ENCODE measurements at places on chromosomes 12 and 14. TPM values are rescaled to one million over a fixed set of nuclear protein-coding genes. Genes with fewer than 3 reads are reported as not detected.
A peak's percentile ranks its signal among the peaks of the same experiment; 100 is the strongest.

DNA sequence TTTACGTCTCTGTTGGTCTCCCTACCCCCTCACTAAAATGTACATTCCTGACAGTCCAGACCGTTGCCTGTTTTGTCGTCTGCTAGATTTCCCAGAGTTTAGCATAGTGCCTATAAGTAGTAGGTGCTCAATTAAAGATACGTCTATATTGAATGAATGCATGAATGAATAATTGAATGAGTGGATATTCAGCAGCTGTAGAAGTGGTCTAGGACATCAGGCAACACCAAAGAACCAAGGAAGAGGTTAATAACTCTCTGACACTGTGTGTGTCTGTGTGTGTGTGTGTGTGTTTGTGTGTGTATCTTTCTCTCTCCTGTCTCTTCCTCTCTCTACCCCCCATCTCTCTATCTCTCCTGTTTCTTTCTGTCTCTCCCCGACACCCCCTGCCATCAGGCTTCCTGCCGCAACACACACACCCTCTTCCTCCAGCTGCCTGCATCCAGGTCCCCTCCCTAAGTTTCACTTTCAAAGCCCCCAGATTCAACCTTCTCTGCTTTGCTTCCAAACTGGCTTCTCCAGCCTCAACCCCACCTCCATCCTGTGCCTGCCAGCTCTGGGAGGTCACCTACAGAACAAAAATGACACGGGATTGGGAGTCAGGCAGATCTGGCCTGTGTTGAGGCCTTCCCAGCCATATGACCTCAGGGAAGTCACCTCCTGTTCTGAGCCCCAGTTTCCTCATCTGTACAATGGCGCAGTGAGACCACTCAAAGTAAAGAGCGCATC, 119.9 kb upstream of the NCOR2 start:
- no peak for DNase-seq

DNA sequence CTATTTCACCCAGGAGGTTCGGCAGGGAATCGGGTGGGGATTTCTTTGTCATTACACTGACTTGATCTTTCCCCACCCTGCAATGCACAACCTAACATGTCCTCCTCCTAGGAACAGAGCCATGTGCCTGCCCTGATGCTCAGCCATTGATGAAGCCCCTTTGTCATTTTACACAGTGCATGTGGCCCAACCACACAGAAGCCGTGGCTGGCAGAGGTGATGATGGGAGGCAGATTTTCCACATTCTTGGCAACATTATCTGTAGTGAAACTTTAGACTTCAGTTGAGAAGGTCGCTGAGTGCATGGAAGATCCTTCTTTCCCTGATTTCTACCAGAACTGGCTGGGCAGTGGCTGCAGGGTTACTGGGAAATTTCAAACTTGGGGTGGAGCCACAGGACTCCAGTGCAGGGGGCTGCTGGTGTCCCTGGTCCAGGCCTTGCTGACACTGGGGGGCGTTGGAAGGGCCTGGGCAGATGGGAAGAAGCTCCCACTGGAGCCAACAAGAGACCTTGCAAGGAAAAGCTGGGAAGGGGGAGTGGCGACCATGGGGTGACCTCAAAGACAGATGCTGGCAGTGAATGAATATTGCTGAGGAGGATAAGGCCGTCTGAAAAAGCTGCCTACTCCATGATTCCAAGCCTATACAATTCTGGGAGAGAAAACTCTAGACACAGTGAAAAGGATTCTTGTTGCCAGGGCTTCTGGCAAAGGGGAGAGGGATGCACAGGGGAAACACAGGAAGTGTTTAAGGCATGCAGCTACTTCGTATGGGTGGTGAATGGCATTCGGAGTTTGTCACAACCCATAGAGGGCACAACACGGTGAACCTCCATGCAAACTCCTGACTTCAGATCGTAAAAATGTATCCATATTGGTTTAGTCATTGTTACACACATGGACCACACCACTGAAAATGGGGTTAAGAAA, 41.8 kb upstream of the P2RX7 start:
- DNase-seq = no peak

DNA sequence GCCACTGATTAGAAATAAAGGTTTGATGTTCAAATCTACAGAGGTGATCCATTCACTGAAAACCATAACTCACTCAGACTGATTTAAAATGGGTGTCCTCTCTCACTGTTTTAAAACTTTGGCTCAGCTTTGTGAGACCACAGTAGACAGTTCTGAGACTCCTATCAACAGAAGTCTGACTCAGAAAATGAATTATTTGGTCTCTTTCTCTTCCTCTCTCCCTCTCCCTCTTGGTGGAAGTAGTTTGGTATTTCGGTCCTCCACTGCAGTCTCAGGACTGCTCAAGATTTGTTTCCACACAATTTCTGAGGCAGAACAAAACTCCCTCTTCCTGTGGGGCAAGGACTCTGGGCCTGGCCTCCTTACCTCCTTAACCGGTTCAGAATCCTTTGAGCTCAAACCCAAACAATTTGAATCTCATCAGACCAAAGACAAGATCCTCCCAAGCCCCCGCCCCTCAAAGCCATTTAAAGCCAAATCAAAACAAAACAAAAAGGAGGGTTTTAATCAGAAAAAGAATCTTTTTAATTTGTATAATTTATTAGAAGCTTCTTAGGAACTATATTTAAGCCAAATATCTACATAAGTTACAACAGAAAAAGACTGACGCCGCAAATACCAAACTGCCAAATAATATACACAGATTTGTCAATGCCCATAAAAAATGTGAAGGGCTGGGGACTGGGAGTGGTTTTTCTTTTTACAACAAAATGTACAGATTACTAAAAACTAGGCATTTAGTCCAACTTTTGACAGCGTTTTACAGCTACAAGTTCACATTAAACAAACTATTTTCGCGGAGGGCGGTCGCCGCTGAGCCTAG, 3.9 kb downstream of the NKX2-1 start:
- DNase-seq = no peak

DNA sequence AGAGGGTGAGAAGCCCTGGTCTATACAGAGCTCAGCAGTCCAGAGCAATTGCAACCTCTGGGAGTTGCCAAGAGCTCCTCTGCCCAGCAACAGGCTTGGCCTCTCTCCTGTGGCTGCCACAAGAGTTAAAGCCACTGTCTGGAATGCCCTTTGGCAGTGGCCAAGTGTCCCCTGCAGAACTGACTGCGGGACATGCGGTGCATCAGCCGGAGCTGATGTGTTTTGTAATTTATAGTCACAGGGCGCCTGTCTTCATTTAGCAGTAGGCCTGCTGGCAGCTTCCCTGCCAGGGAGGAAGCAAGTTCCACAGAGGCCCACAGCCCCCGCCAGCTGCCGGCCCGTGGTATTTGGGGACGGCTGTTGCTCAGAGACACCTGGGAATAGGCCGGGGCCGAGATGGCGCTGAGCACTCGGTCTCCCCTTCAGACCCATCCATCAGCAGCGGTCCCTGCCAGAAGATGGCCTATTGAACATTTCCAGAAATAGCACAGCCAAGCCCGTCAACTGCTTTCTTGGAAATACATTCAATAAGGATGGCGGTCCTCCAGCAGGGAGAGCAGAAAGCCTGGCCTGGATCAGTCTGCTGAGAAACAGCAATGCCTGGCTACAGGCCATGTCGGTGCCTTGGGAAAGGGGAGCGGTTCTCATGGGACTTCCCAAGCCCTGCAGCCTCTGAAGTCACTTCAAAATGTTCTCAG, 217.4 kb downstream of the CRADD start:
- DNase-seq = peak; percentile 53

Gene TAS2R9
- not detected for polyA plus RNA-seq

DNA sequence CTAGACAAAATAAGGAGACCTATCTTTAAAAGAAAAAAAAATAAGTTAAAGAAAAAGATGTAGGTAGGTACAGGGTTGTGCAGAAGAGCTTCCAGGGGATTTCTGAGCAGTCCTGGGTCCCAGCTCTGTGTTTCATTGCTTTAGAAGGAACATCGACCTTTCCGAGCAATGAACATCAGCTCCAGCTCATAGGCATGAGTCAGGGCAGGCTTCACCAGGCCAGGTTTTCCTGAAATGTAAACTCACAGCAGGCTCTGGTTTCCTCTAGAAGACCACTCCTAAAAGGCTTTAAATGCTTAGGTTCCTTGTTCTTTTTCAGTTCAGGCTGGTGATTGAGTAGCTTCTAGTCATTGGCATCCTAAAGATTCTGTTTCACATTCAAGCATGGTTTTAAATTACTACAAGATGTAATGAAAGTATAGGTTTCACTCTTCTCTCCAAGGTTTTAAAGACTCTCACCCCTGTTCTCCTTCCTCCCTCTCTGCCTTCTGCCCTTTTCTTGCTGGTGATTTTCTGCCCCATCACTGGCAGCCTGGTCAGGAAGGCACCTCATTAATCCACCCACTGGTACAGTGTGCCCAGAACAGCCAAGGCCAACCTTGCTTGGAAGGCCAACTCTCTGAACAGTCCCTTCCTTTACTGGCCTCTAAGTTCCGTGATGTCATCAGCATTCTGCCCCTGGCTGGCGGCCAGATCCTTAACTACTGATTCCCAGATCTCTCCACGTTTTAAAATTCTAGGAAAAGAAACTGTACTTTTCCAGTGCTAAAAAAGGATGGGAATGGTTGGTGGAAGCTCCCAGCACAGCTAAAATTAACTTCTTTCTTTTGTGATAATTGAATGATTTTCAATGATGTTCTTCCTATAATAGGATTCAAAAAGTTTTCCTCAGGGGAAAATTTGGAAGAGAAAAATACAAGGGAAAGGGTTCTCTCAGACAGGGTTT, 109.4 kb upstream of the HIF1A start:
- DNase-seq = no peak

Measured in left kidney (tissue), 8 donors.